ENCODE measurements at places on chromosomes 13 and 19. TPM values are rescaled to one million over a fixed set of nuclear protein-coding genes. Genes with fewer than 3 reads are reported as not detected.

FAM216B gene
- total RNA-seq: 23.5 TPM

ZNF570 gene
- total RNA-seq: 6.6 TPM

BCAM gene
- 82.1 TPM for total RNA-seq

NPHS1 gene
- not detected for total RNA-seq

ZNF490 gene
- total RNA-seq: 4.5 TPM

FFAR1 gene
- total RNA-seq: not detected

DNA sequence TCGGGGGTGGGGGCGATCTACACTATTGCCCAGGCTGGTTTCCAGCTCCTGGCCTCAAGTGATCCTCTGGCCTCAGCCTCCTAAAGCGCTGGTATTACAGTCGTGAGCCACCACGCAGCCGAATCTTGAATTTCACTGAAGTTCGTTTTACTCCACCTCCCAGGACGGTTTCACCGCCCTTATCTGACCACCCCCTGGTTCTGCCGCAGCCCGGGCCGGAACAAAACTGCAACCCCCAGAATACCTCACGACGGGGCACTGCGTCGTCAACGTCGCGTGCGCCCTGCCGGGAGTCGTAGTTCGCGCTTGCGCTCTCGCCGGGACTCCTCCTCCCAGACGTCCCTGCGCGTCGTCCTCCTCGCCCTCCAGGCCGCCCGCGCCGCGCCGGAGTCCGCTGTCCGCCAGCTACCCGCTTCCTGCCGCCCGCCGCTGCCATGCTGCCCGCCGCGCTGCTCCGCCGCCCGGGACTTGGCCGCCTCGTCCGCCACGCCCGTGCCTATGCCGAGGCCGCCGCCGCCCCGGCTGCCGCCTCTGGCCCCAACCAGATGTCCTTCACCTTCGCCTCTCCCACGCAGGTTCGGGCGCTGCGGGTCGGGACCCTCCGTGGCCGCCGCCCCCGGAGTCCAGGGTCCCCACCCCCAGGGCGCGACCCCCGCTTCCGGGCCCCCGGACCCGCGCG is at the start of gene ATP5F1D:
Gene ATP5F1D, plus strand, starts transcription at position 335 of the 679 bp plus-strand sequence. Its CDS starts 100 bp downstream, at position 435.
- peak; percentile 92 for DNase-seq

DNA sequence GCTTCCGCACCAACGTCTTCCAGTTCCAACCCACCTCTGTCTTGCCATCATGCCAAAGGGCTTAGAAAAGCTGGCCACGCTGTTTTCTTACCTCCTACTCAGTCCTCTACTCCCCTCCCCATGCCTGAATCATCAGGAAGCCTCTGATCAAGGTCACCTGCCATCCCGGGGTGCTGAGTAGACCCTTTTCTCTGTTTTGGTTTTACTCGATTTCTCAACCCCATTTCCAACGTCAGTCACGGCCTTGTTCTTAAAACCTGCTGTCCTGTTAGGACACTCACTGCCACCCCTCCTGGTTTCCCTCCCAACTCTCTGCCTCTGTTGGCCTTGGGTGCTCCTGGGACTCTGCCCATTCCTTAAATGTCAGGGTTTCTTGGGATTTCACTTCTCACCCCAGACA is 350.1 kb downstream of the FOXO1 start:
- no peak for DNase-seq

DNA sequence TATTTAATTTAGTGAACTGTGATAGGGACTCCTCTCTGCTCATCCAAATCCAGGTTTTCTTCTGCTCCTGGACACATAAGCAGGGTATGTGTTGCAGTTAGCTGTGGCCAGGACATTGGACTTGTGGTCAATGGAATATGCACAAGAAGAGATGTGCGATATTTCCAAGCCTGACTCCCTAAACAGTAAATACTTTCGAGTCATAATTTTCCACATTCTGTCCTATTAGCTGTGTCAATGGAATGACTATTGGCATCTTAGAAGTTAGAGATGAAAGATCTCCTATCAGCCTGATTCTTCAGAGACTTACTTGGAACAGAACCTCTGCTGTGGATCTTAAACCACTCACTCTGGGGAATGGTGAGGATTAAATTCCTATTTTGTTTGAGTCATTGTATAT is 771.0 kb downstream of the EFNB2 start:
- no peak for DNase-seq

- DNase-seq: no peak
Observed at GRCh38 chr19:48877855-48878195, 5.6 kb downstream of the PPP1R15A start.

- no peak for DNase-seq
Observed at GRCh38 chr19:19146865-19147264, 8.6 kb upstream of the TMEM161A start.

- no peak for DNase-seq
Observed at GRCh38 chr13:51740698-51741097, 63.3 kb downstream of the DHRS12 start.

DNA sequence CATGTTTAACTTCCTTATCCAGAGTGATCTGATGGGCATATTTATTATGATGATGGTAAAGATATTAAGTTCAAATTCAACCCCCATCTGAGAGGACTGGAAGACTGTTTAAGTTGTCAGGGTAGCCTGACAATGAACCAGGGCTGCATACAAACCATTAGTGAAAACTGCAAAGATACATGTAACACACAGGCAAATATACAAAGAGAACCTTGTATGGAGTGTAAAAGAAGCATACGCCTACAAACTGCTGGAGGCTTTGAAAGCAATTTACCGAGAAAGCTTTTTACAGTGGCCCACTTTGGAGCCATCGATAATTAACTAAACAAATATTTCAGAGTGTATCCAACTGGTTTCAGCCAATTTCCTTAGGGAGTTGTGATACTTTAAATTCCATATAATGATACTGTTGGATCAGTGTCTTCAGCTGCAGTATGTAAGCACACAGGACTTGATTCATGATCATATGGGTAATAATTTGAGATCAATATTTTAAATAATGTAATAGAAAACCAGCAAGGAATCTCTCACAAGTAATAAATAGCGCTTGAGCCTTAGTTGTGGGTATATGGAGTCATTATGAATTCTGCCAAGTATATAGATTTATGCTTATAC is 231.5 kb upstream of the SPRY2 start:
- DNase-seq: no peak

DNA sequence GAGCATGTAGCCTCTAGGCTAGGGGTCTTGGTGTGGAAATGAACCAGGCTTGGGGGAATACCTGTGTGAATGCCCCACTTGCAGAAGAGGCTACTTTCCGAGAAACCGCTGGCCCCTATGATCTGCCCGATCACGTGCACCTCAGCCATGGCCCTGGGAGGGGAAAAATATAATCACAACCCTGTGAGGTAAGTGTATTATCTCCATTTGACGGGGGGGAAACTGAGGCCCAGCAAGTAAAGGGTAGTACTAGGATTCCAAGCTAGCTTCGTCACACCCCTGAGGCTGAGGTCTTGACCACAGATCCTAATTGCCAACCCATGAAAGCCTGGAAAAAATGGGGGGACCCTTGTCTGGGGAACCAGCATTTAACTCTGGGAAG is 587 bp downstream of the B9D2 start:
- no peak for DNase-seq

All from right atrium auricular region (tissue), 2 donors.